Activated T-helper 2 cell treated with anti-CD3 and anti-CD28 coated beads, Interferon-gamma antibody, Interleukin-2, Interleukin-4, amounts not matched to agents 10 μg/mL and 5 μg/mL and 100 μg/mL, durations not matched to agents 14 hours and 24 hours and 36 hours (primary cell): ENCODE measurements at places on chromosomes 5 and 9.

DNA sequence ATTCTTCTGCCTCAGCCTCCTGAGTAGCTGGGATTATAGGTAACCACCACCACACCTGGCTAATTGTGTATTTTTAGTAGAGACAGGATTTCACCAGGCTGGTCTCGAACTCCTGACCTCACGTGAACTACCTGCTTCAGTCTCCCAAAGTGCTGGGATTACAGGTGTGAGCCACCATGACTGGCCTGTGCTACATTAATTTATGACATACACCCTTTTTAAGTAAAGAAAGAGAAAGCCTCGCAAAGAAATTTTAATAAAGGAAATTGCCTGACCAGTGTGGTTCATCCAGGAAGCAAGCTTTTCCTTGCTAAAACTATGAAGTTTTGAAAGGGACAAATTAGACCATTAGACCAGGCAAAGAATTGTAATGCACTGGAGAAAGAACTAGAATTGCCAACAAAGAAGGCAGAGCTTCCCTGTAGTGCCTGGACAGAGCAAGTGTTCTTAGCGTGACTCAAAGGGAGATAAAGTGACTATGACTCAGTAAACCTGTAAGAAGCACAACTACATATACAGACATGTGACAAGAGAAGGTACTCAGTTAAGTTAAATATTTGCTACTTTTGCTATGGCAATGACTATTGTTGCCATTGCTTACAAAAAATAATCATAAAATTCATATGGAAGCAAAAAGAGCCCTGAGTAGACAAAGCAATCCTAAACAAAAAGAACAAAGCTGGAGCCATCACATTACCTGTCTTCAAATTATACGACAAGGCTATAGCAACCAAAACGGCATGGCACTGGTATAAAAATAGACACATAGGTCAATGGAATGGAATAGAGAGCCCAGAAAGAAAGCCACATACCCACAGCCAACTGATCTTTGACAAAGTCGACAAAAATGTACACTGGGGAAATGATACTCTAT is 54.6 kb downstream of the FYB1 start:
- DNase-seq: no peak

DNA sequence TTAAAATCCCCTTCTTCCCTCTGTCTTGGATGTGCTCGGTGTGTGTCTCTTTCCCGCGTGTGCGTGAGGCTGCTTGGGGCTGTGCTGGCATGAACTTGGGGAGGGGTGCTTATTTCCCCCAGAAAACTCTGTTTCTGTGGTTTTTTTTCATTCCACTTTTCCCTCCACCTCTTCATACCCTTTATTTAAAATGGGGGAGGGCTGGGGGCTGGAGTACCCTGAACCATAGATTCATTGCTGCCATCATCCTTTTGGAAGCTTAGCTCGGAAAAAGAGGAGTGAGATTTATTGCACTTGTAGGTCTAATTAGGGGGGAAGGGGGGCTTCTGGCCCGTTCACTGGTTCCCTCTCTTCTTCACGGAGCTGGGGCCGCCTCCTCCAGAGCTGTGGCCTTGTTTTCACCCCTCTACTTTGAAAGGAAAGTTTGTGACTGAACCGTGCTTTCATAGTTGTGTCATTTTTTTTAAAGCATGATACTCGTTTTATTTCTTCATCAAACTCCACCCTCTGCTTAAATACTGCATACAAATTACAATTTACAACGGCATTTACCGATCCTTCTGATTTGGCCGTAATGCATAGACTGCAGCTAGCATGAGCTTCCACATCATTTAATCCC is 2.9 kb downstream of the NR2F1 start:
- no peak for DNase-seq

- DNase-seq: no peak
Observed at GRCh38 chr9:109238655-109239054, 71.6 kb upstream of the FRRS1L start.

DNA sequence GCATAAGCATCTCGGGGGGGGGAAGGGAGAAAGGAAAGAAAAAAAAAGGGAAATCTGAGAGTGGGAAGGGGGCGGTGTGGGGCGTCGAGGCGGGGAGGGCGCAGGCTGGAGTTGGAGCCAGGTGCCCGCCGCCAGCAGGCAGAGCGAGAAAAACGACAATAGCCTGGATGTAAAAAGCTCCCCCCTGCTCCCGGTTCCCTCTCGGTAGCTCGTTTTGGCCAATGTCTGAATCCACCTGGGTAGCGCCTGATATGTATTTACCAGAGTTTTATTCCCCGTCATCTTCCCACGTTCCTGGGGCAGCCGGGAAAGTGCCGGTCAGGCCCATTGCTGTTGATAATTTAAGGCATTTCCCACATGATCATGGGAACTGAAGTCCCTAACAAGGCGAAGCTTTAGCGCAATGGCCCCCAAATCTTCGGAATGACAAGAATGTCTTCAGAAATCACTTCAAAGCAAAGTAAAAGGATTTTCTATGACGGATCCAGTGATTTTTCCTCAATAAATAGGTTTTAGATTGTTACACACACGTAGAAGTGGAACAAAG is 3.0 kb upstream of the OTP start:
- no peak for DNase-seq

DNA sequence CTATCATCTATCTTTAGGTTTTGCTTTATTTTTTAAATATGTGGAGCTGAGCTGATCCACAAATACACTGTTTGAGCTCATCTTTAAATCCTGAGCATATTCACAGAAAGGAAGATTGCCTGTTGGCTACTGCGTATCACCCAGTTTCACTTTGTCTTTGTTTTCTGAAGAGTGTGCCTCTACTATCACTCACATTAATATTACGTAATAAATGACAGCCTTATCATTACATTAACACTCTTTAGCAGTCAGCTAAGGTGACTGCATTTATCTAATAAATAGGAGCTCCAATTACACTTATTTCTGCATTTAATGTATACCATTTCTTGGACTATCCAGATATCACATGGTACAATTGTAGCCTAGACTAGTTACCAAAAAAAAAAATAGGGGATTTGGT is 511.7 kb downstream of the NR2F1-AS1 start:
- DNase-seq: no peak
